ENCODE measurements at places on chromosomes 5 and 9.
A peak's percentile ranks its signal among the peaks of the same experiment; 100 is the strongest.

DNA sequence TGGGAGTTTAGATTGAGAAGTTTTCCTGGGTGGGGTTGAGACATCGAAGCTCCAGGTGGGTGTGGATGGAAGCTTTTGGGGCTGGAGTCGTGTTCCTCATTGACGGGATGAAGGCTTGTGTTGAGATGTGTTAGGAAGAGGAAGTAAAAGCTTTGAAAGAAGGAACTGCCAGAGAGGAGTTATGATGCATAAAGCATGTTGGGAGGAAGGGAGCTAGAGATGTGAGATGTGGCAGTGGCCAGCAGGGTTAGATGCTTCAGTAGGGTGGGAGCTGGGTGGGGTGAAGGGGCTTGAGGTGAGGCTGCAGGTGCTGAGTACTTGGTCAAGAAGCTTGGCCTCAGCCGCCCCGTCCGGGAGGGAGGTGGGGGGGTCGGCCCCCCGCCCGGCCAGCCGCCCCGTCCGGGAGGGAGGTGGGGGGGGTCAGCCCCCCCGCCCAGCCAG lies 56.7 kb downstream of the HSPA4 start:
- DNase-seq, result no peak

DNA sequence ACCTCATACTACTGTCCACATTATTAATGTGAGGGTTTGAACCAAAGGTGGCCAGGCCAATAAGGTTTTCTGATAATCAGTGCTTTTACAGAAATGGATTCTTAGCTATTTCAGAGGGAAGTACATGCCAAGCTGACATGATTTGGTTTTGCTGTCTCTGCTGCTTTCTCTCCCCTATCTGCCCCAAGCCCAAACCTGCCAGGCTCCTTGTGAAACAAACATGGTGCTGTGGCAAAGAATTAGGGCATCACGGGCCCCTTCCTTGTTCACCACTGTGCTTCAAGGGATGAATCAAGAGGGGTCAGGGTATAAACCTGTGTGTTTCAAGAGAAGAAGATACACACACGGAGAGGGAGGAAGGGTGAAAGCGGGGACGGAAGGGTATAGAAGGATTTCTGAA lies 41.3 kb upstream of the SMU1 start:
- DNase-seq, result no peak

- DNase-seq, result peak; percentile 65
Observed at GRCh38 chr9:129481810-129482511, 138.9 kb downstream of the C9orf50 start.

DNA sequence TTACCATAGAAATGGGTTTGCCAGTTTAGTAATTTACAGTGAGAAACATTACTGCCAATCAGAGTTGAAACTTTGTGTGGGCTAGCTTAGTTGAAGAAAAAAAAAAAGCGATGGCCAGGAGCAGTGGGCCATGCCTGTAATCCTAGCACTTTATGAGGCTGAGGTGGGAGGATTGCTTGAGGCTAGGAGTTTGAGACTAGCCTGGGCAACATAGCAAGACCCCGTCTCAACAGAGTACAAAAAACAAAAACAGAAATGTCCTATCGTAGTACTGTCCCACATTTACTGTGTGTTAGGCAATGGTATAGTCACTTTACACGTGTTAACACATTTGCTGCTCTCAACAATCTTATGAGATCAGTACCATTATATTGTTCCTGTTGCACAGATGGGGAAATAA lies 2.3 kb downstream of the OSTF1 start:
- no peak for DNase-seq

DNA sequence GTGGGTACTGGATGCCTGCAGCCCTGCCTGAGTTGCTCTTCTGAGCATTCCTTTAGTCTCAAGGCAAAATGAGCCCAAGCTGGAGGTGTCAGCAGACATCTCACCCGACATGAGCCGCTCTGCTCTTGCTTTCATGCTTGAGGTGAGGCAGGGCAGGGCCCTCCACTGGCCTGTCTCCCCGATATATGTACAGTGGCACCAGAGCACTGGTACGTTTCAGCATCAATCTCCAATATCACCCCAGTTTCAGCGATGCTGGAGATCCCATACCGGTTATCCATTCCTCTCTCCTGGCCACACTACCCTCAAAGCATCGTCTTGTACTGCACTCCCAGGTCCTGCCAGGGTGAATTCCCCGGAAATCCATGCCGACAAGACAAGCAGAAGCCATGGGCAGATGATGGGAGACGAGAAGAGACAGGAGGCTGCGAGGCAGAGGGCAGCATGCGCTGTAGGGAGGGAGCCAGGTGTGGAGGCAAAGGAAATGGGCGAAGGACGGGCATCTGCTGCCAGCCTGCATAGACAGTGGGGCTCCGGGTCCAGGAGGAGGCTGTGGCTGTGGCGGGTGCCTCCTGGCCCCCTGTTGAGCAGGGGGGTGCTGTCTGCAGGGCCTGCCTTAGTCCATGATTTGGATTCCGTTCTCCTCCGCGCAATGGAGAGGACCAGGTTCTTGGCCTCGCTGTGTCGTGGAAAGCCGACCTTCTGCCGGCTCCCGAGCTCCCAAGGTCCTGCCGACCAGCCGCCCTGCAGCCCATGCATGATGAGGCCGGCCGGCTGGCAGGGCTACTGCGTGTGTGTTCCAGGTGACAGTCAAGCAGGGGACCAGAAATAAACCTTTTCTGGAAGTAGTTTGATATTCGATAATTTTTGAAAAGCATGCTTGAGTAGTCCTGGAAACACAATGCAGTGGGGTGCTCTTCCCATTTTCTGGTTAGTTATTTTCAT lies 152.2 kb upstream of the IRX2 start:
- DNase-seq, result no peak

- DNase-seq, result no peak
Observed at GRCh38 chr9:124263213-124263612, 5.5 kb downstream of the NEK6 start.

GRCh38 chr5:116557669-116558271 lies 16.9 kb downstream of the SEMA6A start:
- peak; percentile 24 for DNase-seq

DNA sequence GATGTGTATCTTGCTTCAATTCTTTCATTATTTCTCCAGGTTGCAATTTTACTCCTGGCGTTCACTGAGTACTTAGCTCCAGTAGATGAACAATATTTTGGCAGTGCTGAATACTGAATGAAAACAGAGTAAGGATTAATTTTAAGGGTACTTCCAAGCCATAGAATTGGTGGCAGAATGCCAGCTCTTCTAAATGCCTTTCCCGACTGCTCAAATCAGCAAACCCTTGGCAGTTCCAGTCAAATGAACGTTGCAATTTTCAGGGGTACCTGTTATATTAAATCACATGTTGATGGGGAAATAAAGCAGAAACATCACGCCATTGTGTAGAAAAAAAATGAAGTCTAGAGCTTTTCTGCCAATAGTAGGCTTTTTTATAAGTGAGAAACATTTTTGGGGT lies 282.4 kb upstream of the RPS23 start:
- no peak for DNase-seq

DNA sequence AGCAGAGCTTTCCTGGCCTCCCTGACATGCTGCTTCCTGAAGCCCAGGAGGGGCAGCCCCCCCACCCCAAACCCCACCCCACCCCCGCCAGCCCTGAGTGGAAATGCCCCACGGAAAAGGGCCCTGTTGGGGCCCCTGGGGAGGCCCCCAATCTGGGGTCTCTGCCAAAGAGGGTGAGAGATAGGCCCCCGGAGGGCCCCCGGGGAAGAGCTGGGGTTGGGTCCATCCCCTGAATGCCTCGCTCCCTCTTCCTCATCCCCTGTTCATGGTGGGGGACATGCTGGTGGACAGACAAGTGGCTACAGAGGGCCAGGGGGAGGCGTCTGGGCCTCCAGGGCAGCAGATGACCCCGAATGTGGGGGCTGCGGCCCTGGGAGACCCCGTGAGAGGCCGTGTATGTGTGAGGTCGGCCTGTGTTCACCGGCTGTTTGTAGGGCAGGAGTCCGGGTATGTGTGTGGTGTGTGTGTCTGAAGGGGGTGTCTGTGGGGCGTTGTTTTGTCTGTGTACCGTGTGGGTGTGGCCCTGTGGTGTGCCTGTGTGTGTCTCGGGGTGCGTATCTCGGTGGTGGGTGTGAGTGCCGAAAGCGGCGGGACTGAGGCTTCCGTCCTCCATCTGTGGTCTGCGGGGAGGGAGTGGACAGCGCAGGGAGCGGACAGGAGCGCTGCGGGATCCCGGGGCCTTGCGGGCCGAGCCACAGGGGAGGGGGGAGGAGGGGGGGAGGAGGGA lies 11.3 kb downstream of the C9orf50 start:
- DNase-seq, result peak; percentile 82

- DNase-seq, result no peak
Observed at GRCh38 chr5:29134418-29134817, 2059.1 kb upstream of the CDH6 start.

DNA sequence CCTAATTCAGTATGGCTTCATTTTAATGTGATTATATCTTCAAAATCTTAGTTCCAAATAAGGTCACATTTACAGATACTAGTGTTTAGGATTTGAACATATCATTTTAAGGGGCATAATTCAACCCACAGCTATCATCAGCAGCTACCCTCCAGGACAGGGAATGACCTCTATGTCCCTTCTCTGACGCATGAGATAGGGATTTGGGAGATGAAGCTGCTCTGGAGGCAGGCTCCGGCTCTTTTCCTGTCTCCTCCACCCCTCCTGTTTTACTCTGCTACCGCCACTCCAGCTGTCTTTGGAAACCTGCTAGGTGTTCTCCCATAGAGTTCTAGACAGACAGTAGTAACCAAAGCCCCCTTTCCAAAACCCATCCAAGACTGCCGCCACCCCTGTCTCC lies 119.2 kb downstream of the CARTPT start:
- no peak for DNase-seq

DNA sequence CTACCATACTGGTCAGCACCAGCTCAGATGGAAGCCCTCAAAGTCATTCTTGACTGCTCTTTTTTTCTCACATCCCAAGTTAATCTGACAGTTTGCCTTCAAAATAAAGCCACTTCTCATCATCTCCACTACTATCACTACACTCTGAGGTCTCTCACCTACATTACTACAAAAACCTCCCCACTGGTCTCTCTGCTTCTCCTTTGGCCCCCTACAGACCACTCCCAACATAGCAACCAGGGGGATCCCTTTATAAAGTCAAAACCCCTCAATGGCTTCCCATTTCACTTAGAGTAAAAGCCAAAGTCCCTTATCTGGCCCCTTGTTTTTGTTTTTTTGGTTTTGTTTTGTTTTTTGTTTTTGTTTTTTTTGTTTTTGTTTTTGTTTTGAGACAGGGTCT lies 4.6 kb downstream of the ARAP3 start:
- no peak for DNase-seq

DNA sequence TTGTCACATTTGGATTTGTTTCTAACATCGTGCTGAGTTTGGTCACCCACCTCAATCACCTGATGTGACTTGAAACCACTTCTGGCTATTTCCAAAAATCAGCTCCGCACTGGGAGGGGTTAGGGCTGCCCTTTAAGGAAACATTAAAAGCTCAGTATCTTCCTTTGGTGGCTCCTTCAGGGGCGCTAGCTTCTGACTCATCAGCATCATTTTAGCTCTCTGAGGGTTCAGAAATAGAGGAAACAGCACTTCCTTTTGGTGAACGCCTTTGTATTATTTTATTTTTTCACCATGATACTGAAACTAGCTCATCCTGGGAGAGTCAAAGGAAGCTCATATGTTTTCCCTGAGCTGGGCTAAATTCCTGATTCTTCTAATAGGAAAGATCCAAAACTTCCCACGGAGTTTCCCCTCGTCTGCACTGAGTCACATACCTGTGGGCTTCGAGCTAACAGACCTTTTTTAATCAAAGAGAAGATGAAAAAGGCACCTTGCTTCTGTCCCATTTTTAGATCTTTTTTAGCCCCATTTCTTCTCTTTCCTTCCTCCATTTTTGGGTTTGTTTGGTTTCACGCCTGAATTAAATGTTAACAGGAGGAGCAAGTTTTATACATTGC lies 48.2 kb downstream of the ROPN1L start:
- DNase-seq, result peak; percentile 20

DNA sequence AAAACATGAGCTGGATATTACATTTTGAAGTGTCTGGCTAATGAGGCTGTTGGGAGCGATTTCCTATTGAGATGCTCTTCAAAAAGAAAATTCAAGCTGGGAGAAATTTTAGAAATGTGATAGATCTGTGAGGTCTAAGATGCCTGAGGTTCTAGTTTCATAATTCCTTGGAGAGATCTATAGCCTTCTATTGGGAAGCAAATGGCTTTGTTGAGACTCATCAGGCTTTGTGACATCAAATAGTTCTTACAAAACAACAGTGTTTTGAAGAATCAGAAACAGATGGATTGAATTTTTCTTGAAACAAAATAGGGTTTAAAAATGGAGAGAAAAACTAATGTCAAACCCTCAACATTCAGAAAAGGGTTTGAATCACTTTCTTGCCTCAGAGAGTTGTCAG lies 292.9 kb downstream of the NNT start:
- DNase-seq, result no peak

DNA sequence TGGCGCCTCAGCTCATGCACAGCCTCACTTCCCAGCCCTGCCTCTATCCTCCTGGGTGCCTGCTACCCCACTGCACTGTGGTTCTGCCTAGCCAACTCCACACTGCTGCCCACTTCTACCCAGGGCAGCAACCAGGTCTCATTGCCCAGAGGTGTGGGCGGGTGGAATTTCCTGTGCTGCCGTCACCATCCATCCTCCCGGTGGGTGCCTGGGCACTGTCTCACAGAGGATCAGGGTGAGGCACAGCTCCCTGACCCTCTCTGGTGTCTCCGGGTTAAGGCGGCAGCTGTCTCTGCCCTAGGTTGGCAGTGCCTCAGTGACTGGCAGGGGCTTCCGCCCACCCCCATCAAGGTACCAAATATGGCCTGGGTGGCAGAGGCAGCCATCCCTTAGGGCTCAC lies 4.3 kb upstream of the MTMR12 start:
- no peak for DNase-seq

DNA sequence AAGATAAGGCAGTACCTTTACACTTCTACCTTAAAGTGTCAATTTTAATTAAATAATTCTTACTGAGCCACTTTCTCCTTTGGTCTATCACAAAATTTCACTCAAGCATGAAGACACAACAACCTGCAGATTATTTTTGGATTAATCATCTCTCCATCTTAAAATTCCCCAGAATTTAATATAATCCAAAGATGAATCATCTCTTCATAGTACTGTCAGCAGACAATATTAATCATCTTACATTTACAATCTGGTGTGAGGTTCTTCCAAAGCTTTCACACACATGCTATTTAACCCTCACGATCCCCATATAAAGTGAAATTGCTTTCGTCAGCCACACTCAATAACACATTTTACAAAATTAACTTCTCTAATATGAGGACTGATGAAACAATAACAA lies 43.0 kb downstream of the LHFPL2 start:
- no peak for DNase-seq

GRCh38 chr9:7259544-7260241 lies 501.9 kb downstream of the KDM4C start:
- no peak for DNase-seq

DNA sequence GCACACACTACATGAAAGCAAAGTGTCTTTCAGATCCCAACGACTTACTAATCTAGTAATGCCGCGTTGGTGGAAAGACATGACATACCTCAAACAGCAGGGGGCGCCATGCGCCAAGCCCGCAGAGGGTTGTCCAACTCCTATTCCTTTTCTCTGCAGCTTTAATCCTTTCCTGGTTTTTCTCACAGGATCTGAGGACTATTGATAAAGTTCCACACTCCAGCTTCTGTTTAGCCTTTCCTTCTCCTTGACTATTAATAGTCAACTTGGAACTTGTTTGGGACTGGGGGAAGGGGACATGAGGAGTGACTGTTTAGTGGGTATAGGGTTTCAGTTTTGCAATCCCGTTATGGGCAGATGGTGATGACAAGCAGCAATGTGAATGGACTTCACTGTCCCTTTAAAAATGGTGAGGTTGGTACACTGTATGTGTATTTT lies 62.9 kb downstream of the OTULIN start:
- DNase-seq, result peak; percentile 89
